ACHN (cell line): ENCODE measurements at places on chromosomes 16 and 17.

- peak; percentile 74 for DNase-seq
These were observed 879 bp downstream of the SOCS1 start for GRCh38 chr16:11254913-11255736.

DNA sequence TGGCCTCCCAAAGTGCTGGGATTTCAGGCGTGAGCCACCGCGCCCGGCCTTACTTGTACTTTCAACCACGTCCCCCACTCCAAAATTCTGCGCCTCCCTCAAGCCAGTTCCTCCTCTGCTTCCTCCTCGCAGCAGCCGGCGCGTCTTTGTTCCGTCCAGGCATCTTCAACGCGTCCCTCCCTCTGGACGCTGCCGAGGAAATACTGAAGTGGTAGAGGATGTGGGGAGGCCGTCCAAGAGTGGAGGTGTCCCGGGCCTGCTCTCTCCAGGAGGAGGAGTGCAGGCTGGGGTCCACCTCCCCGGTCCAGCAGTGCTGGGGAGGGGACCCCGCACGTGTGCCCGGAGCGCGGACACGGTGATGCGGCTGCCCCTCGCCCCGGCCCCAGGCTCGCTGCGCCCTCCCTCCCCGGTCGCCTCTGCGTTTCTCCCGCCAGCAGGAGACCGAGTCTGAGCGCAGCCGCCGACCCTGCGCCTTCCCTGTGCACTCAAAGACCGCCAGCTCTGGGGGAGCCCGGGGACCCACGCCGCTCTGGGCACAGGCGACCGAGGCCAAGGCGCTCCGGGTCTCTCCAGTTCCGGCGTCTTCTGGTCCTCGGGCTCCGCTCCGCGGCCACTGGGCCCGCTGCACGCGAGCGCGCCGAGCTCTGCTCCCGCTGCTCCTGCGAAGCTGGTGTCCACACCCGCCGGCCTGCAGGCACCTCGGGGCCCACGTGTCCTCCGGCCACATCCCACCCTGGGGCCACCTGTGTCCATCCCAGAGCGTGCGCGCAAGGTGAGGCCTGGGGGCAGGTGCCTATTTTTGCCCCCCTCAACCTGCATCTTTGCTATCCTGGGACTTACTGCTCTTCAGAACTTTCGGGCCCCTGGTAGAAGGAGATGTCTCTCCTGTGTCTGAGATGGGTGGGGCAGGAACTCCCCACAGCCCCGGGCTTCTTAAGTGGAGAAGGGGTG, 31.7 kb downstream of the OSBPL7 start:
- DNase-seq, result peak; percentile 64

- no peak for DNase-seq
These were observed 40.2 kb downstream of the GRB2 start for GRCh38 chr17:75365009-75365930.

DNA sequence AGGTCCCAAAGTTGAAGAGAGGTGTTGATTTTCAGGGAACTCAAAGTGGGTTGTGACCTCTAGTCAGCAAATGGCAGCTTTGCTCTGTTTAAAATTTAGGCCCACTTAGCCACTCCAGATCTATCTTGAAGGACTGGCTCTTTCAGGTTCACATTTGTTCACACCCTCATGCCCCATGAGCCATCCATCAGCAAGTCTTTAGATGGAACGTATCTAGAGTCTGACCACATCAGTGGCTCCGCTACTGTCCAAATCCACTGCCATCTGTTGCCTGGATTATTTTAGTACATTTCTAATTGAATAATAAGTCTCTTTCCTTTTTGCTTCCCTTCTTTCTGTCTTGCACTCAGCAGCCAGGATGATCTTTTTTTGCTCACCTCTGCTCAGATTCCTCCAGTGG, 10.5 kb downstream of the ITGB3 start:
- DNase-seq, result no peak

DNA sequence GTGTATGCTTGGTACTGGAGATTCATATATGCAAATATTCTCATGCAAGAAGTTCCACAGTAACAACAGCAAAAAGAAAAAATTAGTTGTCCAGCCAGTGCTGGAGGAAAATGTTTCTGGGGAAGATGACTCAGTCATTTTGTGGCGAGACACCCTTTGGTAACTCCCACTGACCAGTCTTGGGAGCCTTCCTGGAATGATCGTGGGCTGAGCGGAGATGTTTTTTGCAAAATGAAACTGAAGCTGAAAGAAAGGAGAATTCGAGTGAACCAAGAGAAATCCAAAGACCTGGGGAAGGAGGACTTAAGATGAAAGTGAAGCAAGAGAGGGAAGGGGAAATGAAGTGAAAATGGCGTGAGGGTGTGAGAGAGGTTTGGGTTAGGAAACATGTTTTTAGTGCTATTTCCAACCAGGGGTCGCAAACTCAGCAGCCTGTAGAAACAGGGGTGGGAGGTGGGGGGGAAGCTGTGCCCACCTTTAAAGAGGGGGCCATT, 5.2 kb downstream of the ITPRIPL2 start:
- DNase-seq, result peak; percentile 91

DNA sequence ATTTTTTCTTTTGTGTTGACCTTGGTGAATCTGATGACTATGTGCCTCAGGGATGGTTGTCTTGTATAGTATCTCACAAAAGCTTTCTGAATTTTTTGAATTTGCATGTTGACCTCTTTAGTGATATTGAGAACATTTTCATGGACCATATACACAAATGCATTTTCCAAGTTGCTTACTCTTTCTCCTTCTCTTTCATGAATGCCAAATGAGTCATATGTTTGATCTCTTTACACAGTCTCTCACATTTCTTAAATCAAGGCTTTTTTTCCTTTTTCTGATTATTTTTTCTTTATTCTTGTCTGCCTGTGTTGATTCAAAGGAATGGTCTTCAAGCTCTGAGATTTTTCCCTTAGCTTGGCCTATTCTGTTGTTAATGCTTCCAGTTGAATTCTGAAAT, 46.6 kb upstream of the KCNJ16 start:
- no peak for DNase-seq

GRCh38 chr16:69408475-69408874, 15.9 kb upstream of the CYB5B start:
- DNase-seq, result no peak

DNA sequence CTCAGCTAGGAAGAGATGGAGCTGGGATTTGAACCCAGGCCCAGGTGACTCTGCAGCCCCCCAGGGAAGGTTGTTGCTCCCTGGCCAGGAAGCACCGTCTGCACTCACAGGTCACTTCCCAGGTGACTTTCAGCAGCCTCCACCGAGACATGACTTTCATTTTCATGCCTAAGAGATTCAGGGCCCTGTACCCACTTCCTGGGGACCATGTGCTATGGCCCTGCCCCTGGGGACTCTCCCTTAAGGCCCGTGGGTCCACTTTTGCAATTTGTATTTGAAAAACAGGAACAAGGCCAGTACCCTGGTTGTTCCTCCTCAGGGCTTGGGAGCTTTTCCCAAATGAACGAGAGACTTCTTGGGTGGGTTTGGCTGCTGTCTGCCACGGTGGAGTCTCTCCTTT, 191.0 kb downstream of the IRF8 start:
- no peak for DNase-seq

GRCh38 chr17:6476076-6476809, 32.0 kb downstream of the PIMREG start:
- DNase-seq, result no peak

DNA sequence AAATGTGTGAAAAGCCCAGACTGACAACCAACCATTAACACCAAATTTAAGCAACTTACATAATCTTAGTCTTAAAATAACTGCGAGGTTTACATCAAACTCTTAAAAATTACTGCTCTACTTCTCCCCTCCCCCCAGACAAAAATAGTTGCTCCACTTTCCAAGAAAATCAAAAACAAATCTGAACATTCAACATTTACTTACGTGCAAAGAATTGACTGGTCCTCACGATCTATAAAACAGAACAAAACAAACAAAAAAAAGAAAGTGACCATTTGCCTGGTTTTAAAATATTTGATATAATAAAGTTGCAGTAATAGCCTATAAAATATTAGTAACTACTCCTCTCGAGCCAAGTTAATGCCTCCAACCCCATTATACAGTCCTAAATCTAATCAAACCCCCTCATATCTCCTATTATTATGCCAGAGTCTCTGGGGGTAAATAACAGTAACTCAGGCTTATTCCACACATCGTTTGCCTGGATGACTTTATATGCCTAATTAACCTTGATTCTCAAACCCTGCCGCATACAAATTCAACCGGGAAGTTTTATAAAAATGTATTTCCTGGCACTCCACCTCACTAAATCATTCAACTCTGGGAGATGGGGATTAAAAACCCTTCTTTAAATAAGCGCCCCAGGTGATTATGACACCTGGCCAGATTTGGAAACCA, 41.5 kb downstream of the MYH10 start:
- no peak for DNase-seq

DNA sequence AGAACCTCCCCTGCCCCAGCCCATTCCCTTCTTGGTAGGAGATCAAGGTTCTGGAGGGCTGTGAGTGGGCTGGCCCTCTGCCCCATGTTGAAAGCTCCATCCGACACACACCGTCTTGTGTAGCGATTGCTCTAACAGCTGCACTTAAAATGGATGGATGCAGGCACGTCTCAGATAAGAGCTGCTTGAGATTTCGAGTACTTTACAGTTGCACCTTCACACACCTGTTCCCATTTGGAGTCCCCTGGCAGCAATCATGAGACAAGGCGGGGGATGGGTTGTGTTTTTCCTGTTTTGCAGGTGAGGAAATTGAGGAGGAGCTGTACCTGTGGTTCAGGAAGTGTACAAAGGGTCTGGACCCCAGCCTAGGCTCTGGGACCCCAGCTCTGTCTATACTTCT, 25.6 kb upstream of the TAC4 start:
- DNase-seq, result no peak

- DNase-seq, result no peak
These were observed 5.7 kb upstream of the ZNF469 start for GRCh38 chr16:88376835-88377726.

- DNase-seq, result peak; percentile 15
These were observed 9.2 kb downstream of the SYT17 start for GRCh38 chr16:19177111-19177739.

GRCh38 chr16:77723108-77723514, 797 bp downstream of the NUDT7 start:
- DNase-seq, result peak; percentile 40

GRCh38 chr16:50496990-50497389, 51.2 kb upstream of the NKD1 start:
- no peak for DNase-seq

- DNase-seq, result no peak
These were observed at the start of gene OR4D2 for GRCh38 chr17:58166682-58167081. Gene OR4D2, plus strand, starts transcription at chr17:58166982. Its CDS starts 2,674 bp downstream, at chr17:58169656.

- peak; percentile 61 for DNase-seq
These were observed at the start of gene ABCC1 for GRCh38 chr16:15949210-15950160. Gene ABCC1, plus strand, starts transcription at chr16:15949616. Its CDS starts 136 bp downstream, at chr16:15949752.

GRCh38 chr17:30552994-30553566, 75.9 kb downstream of the GOSR1 start:
- no peak for DNase-seq

GRCh38 chr17:31310260-31310659, 3.6 kb downstream of the EVI2B start:
- no peak for DNase-seq

GRCh38 chr17:35244341-35245195, 1.7 kb downstream of the SLFN5 start:
- DNase-seq, result peak; percentile 88

DNA sequence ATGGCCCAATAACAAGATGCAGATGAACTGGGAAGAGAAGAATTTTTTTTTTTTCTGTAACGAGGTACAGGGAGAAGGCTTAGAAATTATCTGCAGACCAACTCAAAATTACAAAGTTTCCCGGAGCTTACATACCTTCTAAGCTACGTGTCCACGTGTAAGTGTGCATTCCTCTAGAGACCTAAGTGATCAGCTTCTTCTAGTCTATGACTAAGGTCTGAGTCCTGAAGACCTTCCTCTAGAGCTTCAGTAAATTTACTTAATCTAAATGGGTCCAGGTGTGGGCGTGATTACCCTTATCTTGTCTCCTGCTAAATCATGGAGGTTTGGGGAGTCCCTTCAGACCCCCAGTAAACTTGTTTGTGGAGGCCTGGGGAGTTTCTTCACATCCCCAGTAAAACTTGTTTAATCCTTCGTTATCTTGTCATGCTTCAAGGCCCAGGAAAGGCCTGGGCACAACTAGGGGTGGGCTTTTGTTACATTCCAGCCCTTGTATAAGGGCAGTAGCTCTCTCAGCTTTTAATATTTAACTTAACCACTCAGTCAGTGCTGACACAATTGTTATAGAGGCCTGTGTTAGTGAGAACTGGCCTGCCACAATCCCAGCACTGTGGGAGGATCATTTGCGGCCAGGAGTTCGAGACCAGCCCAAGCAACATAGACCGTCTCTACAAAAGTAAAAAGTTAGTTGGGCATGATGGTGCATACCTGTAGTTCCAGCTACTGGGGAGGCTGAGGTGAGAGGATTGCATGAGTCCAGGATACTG, 342.3 kb downstream of the SNX29 start:
- peak; percentile 59 for DNase-seq

- peak; percentile 11 for DNase-seq
These were observed 39.2 kb downstream of the ITGAM start for GRCh38 chr16:31298958-31299357.

GRCh38 chr16:89045181-89045815, 48.4 kb upstream of the ACSF3 start:
- no peak for DNase-seq

- DNase-seq, result no peak
These were observed 23.6 kb upstream of the PLLP start for GRCh38 chr16:57308041-57308440.

DNA sequence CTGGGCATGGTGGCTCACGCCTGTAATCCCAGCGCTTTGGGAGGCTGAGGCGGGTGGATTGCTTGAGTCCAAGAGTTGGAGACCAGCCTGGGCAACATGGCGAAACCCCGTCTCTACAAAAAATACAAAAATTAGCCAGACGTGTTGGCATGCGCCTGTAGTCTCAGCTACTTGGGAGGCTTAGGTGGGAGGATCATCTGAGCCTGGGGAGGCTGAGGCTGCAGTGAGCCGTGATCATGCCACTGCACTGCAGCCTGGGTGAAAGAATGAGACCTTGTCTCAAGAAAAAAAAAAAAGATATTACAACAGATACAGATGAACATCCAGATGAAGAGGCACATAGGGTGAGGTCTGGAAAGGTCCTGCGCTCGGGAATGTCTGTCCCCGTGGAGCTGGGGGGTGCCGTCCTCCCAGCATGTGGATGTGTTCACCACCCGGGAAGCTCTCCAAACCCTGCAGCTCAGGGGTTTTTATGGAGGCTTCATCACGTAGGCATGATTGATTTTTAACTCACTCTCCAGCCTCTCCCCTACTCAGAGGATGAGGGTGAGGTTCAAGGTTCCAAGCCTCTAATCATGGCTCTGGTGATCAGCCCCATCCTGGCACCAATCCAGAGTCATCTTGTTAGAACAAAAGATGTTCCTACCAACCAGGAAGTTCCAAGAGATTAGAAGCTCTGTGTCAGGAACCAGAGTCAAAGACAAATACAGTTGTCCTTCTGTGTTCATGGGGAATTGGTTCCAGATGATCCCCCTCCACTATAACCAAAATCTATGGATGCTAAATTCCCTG, 85.0 kb upstream of the DNAJA2 start:
- DNase-seq, result no peak

GRCh38 chr17:45368651-45369050, 51.8 kb upstream of the MAP3K14 start:
- DNase-seq, result no peak
